ENCODE measurements at places on chromosomes 4 and X. TPM values are rescaled to one million over a fixed set of nuclear protein-coding genes. Genes with fewer than 3 reads are reported as not detected.

GRCh38 chr4:26345565-26345938, 24.7 kb downstream of the RBPJ start:
- no peaks in the 10 kb centered on the region for H3K27me3 ChIP-seq
- H3K4me3 ChIP-seq, result no peak overlapping the region
- no peaks in the 10 kb centered on the region for H3K36me3 ChIP-seq
- no peak for DNase-seq
- peaks cover 67% of the 10 kb centered on the region for H3K4me1 ChIP-seq

- H3K4me3 ChIP-seq, result no peak overlapping the region
- no peaks in the 10 kb centered on the region for H3K27me3 ChIP-seq
- no peaks in the 10 kb centered on the region for H3K4me1 ChIP-seq
- H3K27ac ChIP-seq, result peak overlapping the region; percentile 81
- H3K36me3 ChIP-seq, result no peaks in the 10 kb centered on the region
These were observed 19.7 kb upstream of the SPON2 start for GRCh38 chr4:1192091-1192492.

DNA sequence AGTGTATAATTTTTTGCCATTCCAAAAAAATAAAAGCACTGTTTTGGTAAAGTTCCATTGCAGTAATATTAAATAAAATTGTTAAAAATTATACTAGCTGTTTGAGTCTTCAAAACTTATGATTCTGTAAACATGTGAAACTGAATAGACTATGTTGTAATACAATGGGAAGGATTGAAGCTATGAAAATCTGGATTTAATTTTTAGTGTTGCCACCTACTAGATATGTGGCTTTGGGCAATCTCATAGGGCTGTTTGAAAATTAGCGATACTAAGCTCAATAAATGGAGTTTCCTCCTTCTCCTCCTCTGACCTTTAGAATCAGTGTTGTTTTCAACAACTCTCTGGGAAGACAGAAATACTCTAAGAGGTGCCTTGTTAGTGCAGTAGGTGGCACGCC, 4.5 kb downstream of the PGRMC2 start:
- H3K4me1 ChIP-seq, result no peaks in the 10 kb centered on the region
- H3K27me3 ChIP-seq, result no peaks in the 10 kb centered on the region
- DNase-seq, result no peak
- H3K4me3 ChIP-seq, result no peak overlapping the region

GRCh38 chrX:132757066-132757623, 201.3 kb downstream of the HS6ST2 start:
- no peaks in the 10 kb centered on the region for H3K27me3 ChIP-seq
- no peaks in the 10 kb centered on the region for H3K4me1 ChIP-seq
- no peak overlapping the region for H3K27ac ChIP-seq
- H3K4me3 ChIP-seq, result no peak overlapping the region
- no peak for DNase-seq

- no peak overlapping the region for H3K27ac ChIP-seq
- H3K27me3 ChIP-seq, result no peaks in the 10 kb centered on the region
- H3K4me3 ChIP-seq, result no peak overlapping the region
- peaks cover 14% of the 10 kb centered on the region for H3K4me1 ChIP-seq
- no peak for DNase-seq
These were observed 505.6 kb downstream of the STIM2 start for GRCh38 chr4:27366104-27366823.

PARM1 gene
- polyA plus RNA-seq, result 22.2 TPM

All from sigmoid colon (tissue), 7 donors.